Stimulated activated CD4-positive, alpha-beta T cell treated with anti-CD3 and anti-CD28 coated beads, TNF-alpha, amount 100 ng/mL, for 1 hour (primary cell): ENCODE measurements at places on chromosomes 3 and 15.

DNA sequence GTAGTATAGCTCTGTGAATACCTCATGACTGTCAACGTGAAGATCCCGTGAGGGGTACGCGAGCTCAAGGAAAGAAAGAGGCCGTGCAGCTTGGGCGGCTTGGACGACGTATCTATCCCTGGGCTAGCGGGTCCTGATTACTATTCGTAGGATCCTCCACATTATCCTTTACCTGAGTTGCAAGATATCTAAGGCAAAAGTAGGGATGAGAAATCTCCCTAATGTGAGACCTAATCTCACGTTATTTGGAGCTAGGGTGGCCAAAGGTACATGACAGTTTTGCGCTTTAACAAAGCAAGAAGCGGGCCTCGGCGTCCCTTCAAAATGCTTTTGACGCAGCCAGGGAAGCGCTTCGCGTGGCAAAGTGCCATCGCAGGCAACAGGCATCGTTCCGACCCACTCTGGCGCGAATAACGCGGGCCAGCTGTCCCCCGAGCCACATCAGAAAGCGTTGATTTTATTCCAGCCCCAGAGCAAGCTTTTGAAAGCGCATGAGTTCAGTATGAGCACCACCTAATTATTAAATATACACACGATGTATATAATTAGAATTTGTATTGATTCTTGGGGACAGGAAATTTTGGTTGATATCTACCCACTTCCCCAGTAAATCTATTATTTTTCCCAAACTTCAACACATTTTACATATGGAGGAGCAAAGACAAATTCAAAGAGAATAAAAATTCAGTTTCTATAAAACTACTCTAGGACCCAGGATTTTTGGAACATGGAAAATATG, 2.5 kb upstream of the EOMES start:
- DNase-seq = no peak

GRCh38 chr3:11162401-11163345, 8.4 kb downstream of the HRH1 start:
- DNase-seq = no peak

DNA sequence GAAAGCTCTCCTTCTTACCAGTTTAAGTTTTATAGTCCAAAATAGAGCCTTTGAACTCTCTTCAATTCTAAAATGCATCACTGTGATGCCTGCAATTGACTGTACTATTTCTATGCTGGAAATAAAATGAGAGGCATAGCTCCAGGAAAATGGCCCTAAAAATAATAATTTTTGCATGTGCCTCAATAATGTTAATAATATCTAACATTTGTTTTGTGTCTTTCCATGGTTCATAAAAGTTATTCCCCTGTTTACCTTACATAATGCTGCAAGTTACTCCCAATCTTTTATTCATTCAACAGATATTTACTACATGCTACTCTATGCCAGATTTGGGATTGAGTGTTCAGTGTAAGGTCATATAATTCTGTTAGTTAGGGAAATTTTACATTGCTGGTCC, 574.0 kb downstream of the RBMS3 start:
- DNase-seq = no peak

DNA sequence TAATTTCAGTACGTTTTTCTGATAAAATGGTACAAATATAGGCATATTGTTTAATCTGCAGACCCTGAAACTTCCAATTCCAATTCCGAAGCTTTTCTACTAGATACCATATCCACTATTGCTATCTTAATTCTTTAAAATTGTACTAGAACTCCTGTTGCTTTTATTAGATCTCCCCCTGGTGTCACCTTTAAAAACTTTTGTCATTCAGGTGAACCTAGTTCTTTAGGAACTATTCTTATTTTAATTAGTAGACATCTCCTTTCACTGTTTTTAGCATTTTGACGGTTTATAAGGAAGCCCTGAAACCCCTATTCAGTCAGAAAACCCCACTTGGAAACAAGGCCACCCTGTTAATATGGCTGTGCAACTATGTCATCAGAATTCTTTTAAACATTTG, 22.3 kb downstream of the C2CD4B start:
- DNase-seq = no peak

DNA sequence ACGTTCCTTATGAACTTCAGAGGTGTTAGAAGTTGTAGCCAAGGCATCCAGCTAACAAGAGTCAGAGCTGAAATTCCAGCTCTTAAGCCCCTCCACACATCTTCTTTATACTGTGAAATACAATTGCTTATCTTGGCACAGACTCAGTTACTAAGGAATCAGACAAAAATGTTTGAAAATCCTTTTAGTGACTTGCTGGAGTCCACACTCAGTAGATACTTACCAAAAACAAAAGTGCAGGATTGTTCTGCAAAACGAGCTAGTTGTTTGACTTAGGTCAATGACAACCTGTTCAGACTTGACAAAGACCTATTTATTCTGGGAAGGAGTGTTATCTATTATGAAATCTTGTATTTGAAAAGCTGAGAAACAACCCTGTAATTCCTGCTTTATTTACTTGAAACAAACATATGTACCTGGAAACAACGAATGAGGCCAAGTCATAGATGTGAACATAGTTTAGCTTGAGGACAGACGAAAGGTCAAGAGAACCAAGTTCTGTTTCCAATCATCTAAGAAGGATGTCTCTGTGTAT, 38.5 kb downstream of the B3GNT5 start:
- no peak for DNase-seq

- DNase-seq = no peak
Observed at GRCh38 chr3:30996467-30996866, 102.0 kb upstream of the GADL1 start.

- no peak for DNase-seq
Observed at GRCh38 chr3:179410331-179410730, 40.9 kb downstream of the GNB4 start.

GRCh38 chr3:33791477-33792166, 6.8 kb upstream of the PDCD6IP start:
- DNase-seq = no peak

- no peak for DNase-seq
Observed at GRCh38 chr3:58296269-58296668, 9.8 kb upstream of the RPP14 start.

GRCh38 chr15:42456971-42457370, 34.0 kb downstream of the ZNF106 start:
- no peak for DNase-seq

DNA sequence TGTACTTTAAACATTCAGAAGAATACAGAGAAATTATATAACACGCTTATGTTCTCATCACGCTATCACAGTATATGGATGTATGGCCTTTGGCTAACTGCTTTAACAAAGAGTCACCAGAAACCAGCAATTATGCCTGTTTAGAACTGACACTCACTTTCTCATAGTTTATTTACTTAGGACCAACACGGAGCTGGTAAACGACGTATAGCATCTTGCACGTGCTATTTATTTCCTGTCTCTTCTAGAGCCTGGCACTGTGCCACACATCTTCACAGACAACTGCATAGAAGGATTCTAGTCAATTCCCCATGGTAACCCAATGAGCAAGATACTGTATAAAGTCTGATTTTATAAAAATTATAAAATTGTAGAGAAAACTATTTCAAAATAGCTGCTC, 43.6 kb downstream of the TBC1D2B start:
- DNase-seq = no peak

GRCh38 chr15:48029642-48030041, 91.1 kb upstream of the SLC24A5 start:
- no peak for DNase-seq

GRCh38 chr3:29521293-29521692, 240.4 kb downstream of the RBMS3 start:
- DNase-seq = no peak
